ENCODE measurements at places on chromosomes 12 and 14. TPM values are rescaled to one million over a fixed set of nuclear protein-coding genes. Genes with fewer than 3 reads are reported as not detected.

Gene BDKRB1
- not detected for total RNA-seq

Gene CCDC38
- total RNA-seq: 0.10 TPM

Gene NID2
- 31.7 TPM for total RNA-seq

Gene MPHOSPH9
- 48.3 TPM for total RNA-seq

Gene KRT78
- not detected for total RNA-seq

Measured in vein endothelial cell (primary cell).